Neural crest cell (in vitro differentiated cells): ENCODE measurements at places on chromosomes 13 and 19. TPM values are rescaled to one million over a fixed set of nuclear protein-coding genes. Genes with fewer than 3 reads are reported as not detected.
A peak's percentile ranks its signal among the peaks of the same experiment; 100 is the strongest.

GRCh38 chr19:1952635-1953034 lies 11.7 kb downstream of the CSNK1G2 start:
- H3K27me3 ChIP-seq, result no peaks in the 10 kb centered on the region
- H3K4me1 ChIP-seq, result peaks cover 3% of the 10 kb centered on the region
- H3K4me3 ChIP-seq, result no peak overlapping the region
- no peak for DNase-seq

DNA sequence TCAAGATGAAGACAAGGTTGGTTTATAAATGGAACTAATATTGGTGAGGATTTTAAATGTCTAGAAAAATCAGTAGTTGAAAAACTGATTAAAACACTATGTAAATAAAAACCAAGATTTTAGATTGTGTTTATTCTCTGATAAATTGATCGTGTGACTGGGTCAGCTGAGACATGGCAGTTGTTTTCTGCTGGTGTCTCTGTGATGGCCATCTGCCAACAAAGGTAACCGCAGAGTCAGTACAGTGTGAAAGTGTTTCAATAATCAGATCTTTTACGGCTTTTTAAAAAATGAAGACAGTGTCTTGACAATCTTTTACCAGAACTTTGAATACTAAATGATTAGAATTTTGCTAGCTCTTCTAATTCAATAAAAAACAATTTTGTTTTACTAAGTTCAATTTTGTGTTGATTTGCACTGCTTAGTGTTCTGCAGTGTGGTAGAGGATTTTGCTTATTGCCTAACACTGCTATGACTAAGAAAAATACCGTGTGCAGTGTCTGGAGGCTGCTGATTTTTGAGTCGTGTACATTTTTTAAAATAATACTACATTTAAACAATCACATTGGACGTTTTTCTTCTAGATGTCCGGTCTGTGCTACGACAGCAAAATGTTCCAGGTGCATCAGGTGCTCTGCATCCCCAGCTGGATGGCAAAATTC lies 32.7 kb upstream of the GPR183 start:
- H3K4me1 ChIP-seq, result no peaks in the 10 kb centered on the region
- H3K27ac ChIP-seq, result no peak overlapping the region
- peaks cover 12% of the 10 kb centered on the region for H3K36me3 ChIP-seq
- H3K27me3 ChIP-seq, result no peaks in the 10 kb centered on the region
- DNase-seq, result no peak

DNA sequence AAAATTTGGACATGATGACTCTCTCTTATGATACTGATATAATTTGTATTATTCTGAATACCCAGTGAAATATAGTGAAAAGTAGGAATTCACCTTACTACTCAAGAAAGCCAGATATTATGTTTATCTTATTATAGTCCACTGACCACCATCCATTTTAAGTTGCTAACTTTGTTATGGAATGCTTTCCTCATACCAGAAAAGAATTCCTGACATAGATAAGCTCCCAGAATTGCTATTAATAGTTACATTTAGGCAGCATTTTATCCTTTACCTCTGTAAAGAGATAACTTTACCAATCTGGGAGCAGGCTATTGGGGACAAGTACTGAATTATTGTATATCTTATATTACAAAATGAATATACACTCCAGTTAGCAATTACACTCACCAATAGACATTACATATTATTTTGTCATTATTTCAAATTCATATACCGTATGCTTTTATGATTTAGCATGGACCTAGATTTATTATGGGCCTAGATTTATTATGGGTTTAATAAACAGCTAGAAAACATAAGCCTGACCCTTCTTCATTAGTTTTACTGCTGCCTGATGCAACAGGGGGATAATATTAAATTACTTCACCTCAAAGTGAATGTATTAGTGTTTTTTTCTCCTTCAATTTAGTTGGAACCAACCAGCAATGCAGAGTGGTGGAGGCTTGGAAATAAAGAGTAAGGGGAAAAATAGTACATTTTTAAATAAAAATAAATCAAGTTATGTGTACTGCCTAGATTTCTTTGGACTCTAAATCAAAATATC lies 1886.1 kb downstream of the PCDH9 start:
- H3K36me3 ChIP-seq, result no peaks in the 10 kb centered on the region
- H3K27ac ChIP-seq, result no peak overlapping the region
- H3K4me3 ChIP-seq, result no peak overlapping the region
- no peaks in the 10 kb centered on the region for H3K27me3 ChIP-seq
- no peak for DNase-seq

GRCh38 chr19:33460221-33460908 lies 61.2 kb downstream of the PEPD start:
- H3K27ac ChIP-seq, result peak overlapping the region; percentile 65
- no peaks in the 10 kb centered on the region for H3K36me3 ChIP-seq
- H3K4me3 ChIP-seq, result no peak overlapping the region
- H3K27me3 ChIP-seq, result no peaks in the 10 kb centered on the region
- H3K4me1 ChIP-seq, result peaks cover 12% of the 10 kb centered on the region

GRCh38 chr19:1616396-1616795 lies 11.1 kb upstream of the UQCR11 start:
- peaks cover 19% of the 10 kb centered on the region for H3K36me3 ChIP-seq
- DNase-seq, result no peak
- H3K4me3 ChIP-seq, result peak overlapping the region; percentile 10
- H3K27ac ChIP-seq, result no peak overlapping the region
- peaks cover 9% of the 10 kb centered on the region for H3K4me1 ChIP-seq

HIF3A gene
- 6.9 and 7.6 TPM in 2 replicates for total RNA-seq

QPCTL gene
- 11.4 and 11.8 TPM in 2 replicates for total RNA-seq

ABHD13 gene
- 8.1 and 8.8 TPM in 2 replicates for total RNA-seq

GRCh38 chr13:91406619-91407018 lies 8.2 kb downstream of the GPC5 start:
- DNase-seq, result peak; percentile 16
- no peak overlapping the region for H3K4me3 ChIP-seq
- peaks cover 2% of the 10 kb centered on the region for H3K36me3 ChIP-seq
- peaks cover 4% of the 10 kb centered on the region for H3K4me1 ChIP-seq

- no peak overlapping the region for H3K4me3 ChIP-seq
- H3K4me1 ChIP-seq, result no peaks in the 10 kb centered on the region
- DNase-seq, result no peak
Measured at GRCh38 chr13:74280093-74280794, 146.0 kb upstream of the KLF12 start.

DNA sequence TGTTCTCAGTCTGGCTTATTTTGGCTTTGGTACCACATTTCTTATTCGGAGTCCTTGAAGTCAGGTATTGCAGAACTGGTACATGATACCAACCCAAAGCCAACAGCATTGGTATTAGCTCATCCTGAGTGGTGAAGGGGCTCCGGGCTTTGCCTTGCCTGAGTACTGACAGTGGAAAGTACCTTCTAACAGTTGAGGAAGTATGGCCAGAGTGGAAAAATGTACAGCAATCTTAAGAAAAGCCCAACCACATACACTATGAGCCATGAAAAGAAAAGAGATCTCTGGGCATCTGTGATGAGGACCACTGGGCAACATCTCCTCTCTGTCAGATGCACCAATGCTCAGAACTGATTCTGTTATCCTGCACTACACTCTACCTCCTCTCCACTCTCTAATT lies 8.3 kb downstream of the LCP1 start:
- H3K27ac ChIP-seq, result no peak overlapping the region
- no peak overlapping the region for H3K4me3 ChIP-seq
- peaks cover 71% of the 10 kb centered on the region for H3K4me1 ChIP-seq
- DNase-seq, result no peak
- no peaks in the 10 kb centered on the region for H3K27me3 ChIP-seq

DNA sequence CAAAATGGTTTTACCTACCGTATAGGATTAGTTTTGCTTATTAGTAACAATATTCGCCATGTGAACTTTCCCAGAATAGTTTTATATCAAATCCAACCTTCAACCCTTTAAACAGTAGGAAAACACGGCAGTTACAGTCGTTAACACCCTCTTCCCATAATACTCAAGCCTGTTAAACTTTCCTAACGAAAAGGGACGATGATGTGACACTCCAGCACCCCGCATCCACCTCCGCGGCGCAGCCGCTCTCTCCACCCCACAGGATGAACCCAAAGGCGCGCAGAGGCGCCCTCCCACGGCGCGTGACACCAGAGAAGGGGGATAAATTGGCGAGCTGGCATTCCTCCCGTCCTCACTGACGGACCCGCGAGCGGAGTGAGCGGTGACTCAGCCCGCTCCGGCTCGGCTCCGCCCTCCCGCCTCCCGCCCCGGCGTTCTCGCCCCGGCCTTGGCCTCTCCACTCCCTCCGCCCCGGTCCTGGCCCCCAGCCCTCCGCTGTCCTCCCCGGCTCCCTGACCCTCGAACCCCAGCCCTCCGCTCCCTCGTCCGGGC lies 665 bp downstream of the TUBGCP3 start:
- H3K4me3 ChIP-seq, result peak overlapping the region; percentile 98
- H3K27ac ChIP-seq, result peak overlapping the region; percentile 78
- H3K4me1 ChIP-seq, result peaks cover 29% of the 10 kb centered on the region
- H3K36me3 ChIP-seq, result peaks cover 10% of the 10 kb centered on the region
- no peaks in the 10 kb centered on the region for H3K27me3 ChIP-seq

GRCh38 chr19:34319785-34320184 lies 45.2 kb upstream of the GPI start:
- peaks cover 4% of the 10 kb centered on the region for H3K4me1 ChIP-seq
- H3K27me3 ChIP-seq, result no peaks in the 10 kb centered on the region
- H3K36me3 ChIP-seq, result peaks cover 8% of the 10 kb centered on the region
- no peak for DNase-seq

APOC1 gene
- 24.9 and 25.4 TPM in 2 replicates for total RNA-seq

- no peak overlapping the region for H3K4me3 ChIP-seq
- DNase-seq, result no peak
- no peaks in the 10 kb centered on the region for H3K36me3 ChIP-seq
- H3K27ac ChIP-seq, result no peak overlapping the region
- no peaks in the 10 kb centered on the region for H3K27me3 ChIP-seq
Measured at GRCh38 chr13:65868099-65868498, 1362.0 kb downstream of the PCDH9 start.

GRCh38 chr13:110103534-110103933 lies 203.4 kb downstream of the COL4A1 start:
- H3K27me3 ChIP-seq, result no peaks in the 10 kb centered on the region
- peaks cover under 1% of the 10 kb centered on the region for H3K4me1 ChIP-seq
- H3K36me3 ChIP-seq, result peaks cover 13% of the 10 kb centered on the region
- H3K4me3 ChIP-seq, result no peak overlapping the region
- DNase-seq, result no peak

RASGRP4 gene
- total RNA-seq, result 0.43 and 0.58 TPM in 2 replicates

DNA sequence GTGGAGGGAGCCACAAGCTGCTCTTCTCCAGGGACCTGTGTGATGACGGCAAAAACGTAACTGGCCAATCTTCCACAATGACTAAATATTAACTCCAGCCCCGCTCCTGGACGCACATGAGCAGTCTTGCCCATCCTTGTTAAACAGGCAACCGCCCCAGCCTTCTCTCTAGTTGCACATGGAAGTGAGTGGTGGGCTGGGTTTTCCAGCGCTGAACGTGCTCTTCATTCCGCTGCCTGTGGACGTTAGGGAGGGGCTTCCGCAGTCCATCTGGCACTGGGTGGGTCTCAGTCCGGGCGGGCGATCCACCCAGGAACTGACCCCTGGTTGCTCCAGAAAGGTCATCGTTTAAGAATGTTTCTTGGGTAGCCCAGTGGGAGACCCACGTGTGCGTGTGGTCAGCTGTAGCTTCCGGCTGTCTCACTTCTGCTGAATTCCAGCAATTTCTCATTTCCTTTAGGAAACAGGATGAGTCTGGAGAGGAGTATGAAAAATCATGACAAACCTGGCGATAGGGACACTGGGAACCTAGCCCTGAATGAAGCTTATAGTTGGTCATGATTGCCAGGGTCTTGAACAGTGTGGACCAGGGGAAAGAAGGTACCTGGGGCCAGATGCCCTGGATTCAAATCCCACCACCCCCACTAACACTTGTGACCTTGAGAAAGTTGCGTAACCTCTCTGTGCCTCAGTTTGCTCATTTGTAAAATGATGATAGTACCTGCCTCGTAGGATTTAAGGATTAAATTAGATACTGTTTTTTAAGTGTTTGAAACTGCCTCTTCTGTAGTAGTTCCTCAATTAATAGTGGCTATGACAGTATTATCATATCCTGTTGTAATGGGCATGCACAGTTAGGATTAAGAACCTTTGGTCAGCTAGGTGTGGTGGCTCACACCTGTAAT lies 92.6 kb downstream of the SIPA1L3 start:
- DNase-seq, result no peak
- H3K36me3 ChIP-seq, result peaks cover 2% of the 10 kb centered on the region
- peak overlapping the region; percentile 35 for H3K27ac ChIP-seq
- no peaks in the 10 kb centered on the region for H3K27me3 ChIP-seq
- peaks cover 4% of the 10 kb centered on the region for H3K4me1 ChIP-seq

DNA sequence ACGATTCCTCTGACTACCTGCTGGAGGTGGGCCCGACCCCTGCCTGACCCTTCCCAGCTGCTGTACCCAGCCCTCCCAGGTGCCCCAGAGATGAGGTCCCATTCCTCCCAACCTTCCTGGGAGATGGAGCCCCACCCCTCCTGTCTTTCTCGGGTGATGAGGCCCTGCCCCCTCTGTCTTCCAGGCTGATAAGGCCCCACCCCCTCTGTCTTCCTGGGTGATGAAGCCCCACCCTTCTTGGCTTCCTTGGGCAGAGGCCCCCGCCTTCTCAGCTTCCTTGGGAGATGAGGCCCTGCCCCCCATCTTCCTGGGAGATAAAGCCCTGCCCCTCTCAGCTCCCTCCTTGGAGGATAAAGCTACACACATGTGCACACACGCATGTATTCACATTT lies 47.9 kb downstream of the CERS4 start:
- peaks cover 8% of the 10 kb centered on the region for H3K4me1 ChIP-seq
- DNase-seq, result no peak
- H3K4me3 ChIP-seq, result no peak overlapping the region
- H3K36me3 ChIP-seq, result no peaks in the 10 kb centered on the region
- peak overlapping the region; percentile 62 for H3K27ac ChIP-seq

CYP4F8 gene
- not detected in 2 replicates for total RNA-seq

ZNF728 gene
- total RNA-seq, result not detected in 2 replicates

DNA sequence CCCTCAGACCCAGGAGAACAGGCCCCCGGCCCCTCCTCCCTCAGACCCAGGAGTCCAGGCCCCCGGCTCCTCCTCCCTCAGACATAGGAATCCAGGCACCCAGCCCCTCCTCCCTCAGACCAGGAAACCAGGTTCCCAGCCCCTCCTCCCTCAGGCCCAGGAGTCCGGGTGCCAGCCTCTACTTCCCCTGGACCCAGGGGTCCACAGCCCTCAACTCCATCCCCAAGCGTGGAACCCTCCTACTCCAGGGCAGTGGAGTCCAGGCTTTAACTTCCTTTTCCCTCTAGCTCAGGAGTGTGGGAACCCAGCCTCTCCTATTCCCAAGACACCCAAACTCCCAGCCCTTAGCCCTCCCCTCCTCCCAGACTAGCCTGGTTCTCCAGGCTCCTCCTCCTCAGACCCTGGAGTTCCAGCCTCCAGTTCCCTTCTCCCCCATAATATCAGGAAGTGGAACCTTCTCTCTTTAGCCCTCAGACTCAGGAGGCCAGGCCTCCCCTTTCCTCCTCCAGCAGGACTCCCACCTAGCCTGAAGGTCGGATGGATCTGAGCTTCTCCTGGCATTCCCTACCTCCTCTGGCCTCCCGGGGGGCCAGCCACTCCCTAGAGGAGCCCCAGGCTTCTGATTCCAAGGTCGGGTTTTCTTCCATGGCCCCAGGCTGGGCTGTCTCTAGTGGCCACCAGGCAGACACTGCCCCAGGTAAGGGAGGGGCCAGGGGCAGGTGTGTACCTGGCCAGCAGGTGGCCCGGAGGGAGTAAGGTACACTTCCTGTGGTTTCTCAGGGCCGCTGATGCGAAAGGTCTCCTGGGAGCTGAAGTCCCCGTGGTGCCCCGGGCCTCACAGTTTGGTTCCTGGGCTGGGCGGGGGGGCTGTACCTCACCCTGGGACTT lies at the start of gene TMC4:
Gene TMC4 (minus strand): TSS at position 690 of the 888 bp plus-strand sequence. CDS start 43 bp downstream, at position 647.
- H3K27ac ChIP-seq, result no peak within 1 kb of the TSS
- no peaks in the 10 kb centered on the region for H3K36me3 ChIP-seq
- no peak for DNase-seq
- H3K27me3 ChIP-seq, result peaks cover 10% of the 10 kb centered on the region
- H3K4me3 ChIP-seq, result peak within 1 kb of the TSS; percentile 69
